Stimulated activated CD8-positive, alpha-beta memory T cell treated with anti-CD3 and anti-CD28 coated beads, Interleukin-12 subunit alpha, Interleukin-12 subunit beta, amount 100 ng/mL, for 1 hour (primary cell): ENCODE measurements at places on chromosomes 1 and 21.

DNA sequence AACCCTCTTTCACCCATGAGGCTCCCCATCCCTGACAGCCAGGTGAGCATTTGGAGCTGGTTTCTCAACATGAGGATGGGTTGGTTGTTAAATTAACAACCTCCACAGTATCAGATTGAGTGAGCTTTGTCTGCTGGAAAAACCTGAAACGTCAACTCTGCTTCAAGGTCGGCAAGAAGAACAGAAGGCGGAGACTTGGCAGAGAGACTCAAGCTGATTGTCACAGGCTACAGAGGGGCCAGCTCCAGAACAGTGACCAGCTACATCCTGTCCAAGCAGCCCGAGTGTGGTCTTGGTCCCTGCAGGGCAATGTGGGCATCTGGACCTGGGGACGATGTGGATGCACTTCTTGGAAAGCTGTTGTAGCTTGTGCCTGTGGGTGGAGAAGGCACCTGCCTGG, 36.6 kb upstream of the TMEM51 start:
- no peak for DNase-seq

DNA sequence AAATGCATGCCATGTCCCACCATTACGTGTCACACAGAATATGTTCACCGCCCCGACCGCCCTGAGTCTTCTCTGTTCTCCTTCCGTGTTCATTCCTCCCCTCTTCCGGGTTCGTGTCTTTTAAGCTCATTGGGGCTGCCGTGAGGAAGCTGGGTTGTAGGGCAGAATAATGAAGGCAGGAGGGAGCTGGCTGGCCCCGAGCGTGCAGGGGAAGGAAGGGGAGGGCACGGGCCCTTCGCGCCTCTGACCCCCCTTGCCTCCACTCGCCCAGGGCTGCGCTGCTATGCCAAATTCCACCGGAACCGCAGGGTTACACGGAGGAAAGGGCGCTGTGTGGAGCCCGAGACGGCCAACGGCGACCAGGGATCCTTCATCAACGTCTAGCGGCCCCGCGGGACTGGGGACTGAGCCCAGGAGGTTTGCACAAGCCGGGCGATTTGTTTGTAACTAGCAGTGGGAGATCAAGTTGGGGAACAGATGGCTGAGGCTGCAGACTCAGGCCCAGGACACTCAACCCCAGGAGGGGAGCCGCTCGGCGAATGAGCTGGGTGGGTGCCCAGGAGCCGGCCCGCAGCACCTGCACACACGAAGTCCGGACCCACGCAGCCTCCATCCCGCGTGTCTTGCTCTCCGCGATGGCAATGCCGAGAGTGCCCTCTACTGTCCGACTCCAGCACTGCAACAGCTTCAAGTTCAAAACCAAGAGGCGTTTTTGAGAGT, 16.5 kb upstream of the AGTRAP start:
- DNase-seq, result peak; percentile 80

DNA sequence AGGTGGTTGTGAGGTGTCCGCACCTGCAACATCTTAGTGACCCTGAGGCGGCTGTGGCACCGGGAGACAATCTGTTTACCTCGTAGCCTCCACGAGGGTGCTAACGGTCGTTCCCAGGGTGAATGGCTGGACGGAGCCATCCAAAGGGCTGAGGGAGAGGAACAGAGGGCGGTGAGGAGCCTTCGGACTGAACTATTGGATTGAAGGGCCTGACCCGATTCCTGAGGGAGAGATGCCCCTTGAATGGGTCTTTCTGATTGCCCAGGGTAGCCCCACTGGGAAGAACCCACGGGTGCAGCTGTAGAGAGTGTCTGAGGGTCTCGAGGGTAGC, 2.3 kb downstream of the NR5A2 start:
- DNase-seq, result no peak

GRCh38 chr1:232456714-232457113, 173.2 kb downstream of the SIPA1L2 start:
- no peak for DNase-seq

GRCh38 chr1:61293197-61293596, 210.8 kb downstream of the NFIA start:
- DNase-seq, result no peak

GRCh38 chr1:221712776-221713431, 29.0 kb downstream of the DUSP10 start:
- DNase-seq, result peak; percentile 67

DNA sequence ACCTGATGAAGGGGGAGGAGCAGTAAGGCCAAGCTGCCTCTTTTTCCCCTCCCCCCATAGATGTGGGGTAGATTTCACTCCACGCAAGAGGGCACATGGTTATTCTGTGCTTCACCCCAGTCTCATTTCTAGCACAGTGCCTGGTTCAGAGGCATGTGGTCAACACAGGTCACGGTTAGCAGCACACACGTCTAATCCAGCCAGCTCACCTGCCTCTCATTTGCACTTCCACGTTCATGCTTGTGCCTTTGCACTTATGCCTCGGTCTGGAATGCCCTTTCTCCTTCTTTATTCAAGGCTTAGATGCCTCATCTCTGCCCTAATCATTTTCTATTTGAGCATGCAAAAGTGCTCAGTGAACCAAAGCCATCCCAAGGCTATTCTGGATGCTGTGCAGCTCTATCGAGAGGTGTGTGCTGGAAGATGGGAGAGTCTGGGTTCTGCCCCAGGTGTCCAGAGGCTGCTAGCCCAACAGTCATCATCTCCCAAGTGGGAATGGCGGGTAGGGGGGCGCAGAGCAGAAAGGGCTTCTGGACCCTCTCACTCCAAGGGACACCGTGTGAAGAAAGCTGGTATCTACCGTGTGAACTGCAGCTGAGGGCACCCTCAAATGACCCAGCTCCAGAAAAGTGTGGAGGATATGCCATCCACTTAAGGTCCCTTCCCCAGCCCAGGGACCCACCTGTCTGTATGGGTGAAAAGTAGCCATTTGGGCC, 2.1 kb upstream of the A3GALT2 start:
- DNase-seq, result no peak

DNA sequence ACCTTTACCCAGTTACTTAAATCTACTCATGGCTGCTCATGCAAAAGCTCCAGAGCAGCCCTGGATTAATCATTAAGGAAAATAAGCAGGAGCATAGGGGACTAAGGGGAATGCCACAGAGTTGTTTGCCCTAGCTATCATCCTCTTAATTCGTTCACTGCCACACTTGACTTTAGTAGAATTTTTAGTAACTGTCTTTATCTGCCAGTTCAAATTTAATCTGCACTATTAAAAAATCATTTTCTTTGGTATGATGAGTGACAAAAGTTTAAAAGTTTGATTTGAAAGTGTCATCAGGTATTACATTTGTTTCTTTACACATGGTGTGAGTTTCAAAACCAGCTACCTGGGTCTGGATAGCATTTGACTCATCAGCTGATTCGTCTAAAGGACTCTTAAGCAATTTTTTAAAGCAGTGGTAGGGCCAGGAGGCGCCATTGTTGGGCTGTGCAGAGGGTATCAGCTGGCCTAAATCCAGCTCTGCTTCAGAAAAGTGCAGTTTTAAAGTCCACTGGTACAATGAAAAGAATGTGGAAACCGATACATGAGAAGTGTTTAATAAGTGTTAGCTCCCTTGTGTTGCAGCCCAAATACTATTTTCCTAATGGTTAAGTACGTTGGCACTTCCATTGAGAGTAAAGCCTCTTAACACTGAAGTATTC, 69.9 kb upstream of the DR1 start:
- no peak for DNase-seq

DNA sequence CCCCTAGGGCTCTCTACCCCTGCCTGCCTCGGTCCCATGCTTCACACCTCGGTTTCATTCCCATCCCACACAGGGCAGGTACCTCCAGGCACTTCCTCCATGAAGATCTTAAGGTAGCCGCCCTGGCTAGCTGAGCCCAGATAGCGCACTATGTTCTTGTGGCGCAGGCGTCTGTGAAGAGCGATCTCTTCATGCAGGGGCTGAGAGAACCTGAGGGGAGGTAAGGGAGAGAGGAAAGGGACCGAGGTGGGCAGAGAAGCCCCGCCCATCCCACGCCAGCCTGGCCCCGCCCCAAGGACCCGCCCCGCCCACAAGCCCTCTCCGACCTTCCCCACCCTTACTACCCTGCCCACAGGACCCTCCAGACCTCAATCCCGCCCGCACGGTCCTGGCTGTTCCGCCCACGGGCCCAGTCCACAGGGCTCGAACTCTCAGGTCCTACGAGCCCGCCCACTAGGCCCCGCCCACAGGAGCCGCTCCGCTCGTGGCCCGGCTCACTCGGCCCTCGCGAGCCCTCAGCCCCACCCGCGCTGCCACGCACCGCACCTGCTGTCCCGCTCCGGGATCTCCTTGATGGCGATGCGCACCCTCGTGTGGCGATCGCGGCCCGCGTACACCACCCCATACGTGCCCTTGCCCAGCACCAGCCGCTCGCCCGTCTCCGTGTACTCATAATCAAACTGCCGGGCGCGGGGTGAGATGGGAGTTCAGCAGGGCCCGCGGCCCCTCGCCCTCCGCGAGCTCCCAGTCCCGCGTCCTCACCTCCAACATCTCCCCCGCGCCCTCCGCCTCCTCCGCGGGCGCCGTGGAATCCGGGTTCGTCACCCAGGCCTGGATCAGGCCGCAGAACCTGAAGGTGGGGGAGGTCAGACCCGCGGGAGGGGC, 6.4 kb downstream of the MAP3K6 start:
- DNase-seq, result no peak

DNA sequence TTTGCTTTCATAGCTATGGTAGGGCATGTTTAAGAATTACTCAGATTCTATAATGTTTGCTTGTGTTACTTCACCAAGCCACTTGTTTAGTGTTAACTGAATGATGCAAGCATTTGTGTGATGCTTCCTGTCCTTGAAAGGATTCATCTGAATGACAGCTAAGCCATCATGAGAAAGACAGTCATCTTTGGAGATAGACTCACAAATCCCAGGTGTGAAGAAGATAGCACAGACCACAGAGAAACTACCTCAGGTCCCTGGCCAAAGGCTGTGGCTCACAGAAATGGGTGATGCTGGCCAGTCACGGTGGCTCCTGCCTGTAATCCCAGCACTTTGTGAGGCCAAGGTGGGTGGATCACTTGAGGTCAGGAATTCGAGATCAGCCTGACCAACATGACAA, 321.4 kb downstream of the DPYD start:
- DNase-seq, result no peak

DNA sequence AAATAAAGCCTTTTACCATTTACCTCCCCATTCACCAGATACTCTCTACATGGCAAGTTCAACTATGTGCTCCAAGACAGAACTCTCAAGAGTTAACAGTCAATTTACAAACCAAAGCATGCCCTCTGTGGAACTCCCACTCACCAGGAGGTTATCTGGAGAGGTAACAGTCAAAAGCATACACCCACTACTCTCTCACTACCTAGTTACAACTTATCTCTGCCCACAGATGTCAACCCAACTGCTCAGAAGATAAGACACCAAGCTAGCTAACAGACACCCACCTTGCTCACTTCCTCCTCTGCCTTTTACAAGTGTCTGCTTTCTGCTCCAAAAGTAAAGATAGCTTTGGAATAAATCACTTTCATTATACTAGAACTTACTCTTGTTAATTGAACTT, 131.0 kb downstream of the TRIM33 start:
- no peak for DNase-seq

- DNase-seq, result no peak
These were observed 2.7 kb downstream of the HNRNPU start for GRCh38 chr1:244861683-244862082.

GRCh38 chr1:100622037-100622436, 84.1 kb downstream of the GPR88 start:
- no peak for DNase-seq
